T-helper 17 cell (primary cell): ENCODE measurements at places on chromosomes 7 and 10. TPM values are rescaled to one million over a fixed set of nuclear protein-coding genes. Genes with fewer than 3 reads are reported as not detected.

- no peaks in the 10 kb centered on the region for H3K36me3 ChIP-seq
- H3K4me1 ChIP-seq = no peaks in the 10 kb centered on the region
- H3K4me3 ChIP-seq = no peak overlapping the region
- no peak overlapping the region for H3K27ac ChIP-seq
Measured at GRCh38 chr7:31917256-31917655, 153.0 kb downstream of the PDE1C start.

GRCh38 chr10:99845837-99846382 is 63.5 kb downstream of the ABCC2 start:
- no peak overlapping the region for H3K27ac ChIP-seq
- peaks cover 2% of the 10 kb centered on the region for H3K36me3 ChIP-seq
- peaks cover 7% of the 10 kb centered on the region for H3K4me1 ChIP-seq
- H3K27me3 ChIP-seq = no peaks in the 10 kb centered on the region
- DNase-seq = peak; percentile 31

GRCh38 chr7:44058759-44059218 is 6.6 kb downstream of the PGAM2 start:
- H3K36me3 ChIP-seq = peaks cover 5% of the 10 kb centered on the region
- peaks cover 12% of the 10 kb centered on the region for H3K4me1 ChIP-seq
- peak overlapping the region; percentile 41 for H3K4me3 ChIP-seq
- H3K27me3 ChIP-seq = no peaks in the 10 kb centered on the region
- H3K27ac ChIP-seq = peak overlapping the region; percentile 27
- peak; percentile 5 for DNase-seq

- no peaks in the 10 kb centered on the region for H3K4me1 ChIP-seq
- no peaks in the 10 kb centered on the region for H3K36me3 ChIP-seq
- peaks cover 38% of the 10 kb centered on the region for H3K27me3 ChIP-seq
Measured at GRCh38 chr7:90430614-90431460, 27.6 kb downstream of the CLDN12 start.

DNA sequence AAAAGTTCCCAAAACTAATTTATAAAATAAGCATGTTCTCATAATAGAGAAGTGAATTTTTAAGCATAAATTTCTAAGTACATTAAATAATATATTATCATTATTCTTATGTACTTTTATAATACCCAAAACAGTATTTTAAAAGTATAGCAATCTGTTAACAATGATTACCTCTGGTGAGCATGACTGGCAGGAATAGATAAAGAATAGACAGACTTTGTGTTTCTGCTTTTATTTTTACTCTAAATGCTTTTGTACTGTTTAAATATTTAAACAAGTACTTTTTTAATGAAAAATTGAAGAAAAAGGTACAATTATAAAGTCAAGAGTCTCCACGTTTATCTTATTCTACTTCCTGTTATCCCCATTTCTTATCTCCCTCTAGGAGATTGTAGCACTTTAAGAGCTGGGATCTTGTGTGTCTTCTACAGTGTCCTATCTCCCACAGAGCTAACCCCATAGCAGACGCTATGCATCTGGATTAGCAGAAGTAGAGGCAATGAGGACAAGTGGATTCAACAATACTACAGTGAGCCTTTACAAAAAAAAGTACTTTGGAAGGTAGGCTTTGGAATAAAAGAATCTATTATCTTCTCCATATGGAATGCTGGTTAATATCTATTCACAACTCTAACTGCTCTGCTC is 42.9 kb downstream of the IDE start:
- no peak overlapping the region for H3K4me3 ChIP-seq
- H3K27me3 ChIP-seq = no peaks in the 10 kb centered on the region
- no peaks in the 10 kb centered on the region for H3K36me3 ChIP-seq
- no peak for DNase-seq
- H3K4me1 ChIP-seq = no peaks in the 10 kb centered on the region

- H3K4me1 ChIP-seq = no peaks in the 10 kb centered on the region
- H3K36me3 ChIP-seq = no peaks in the 10 kb centered on the region
- no peak overlapping the region for H3K4me3 ChIP-seq
- H3K27me3 ChIP-seq = peaks cover 10% of the 10 kb centered on the region
- no peak overlapping the region for H3K27ac ChIP-seq
- DNase-seq = no peak
Measured at GRCh38 chr10:16314259-16314658, 122.6 kb upstream of the PTER start.

DNA sequence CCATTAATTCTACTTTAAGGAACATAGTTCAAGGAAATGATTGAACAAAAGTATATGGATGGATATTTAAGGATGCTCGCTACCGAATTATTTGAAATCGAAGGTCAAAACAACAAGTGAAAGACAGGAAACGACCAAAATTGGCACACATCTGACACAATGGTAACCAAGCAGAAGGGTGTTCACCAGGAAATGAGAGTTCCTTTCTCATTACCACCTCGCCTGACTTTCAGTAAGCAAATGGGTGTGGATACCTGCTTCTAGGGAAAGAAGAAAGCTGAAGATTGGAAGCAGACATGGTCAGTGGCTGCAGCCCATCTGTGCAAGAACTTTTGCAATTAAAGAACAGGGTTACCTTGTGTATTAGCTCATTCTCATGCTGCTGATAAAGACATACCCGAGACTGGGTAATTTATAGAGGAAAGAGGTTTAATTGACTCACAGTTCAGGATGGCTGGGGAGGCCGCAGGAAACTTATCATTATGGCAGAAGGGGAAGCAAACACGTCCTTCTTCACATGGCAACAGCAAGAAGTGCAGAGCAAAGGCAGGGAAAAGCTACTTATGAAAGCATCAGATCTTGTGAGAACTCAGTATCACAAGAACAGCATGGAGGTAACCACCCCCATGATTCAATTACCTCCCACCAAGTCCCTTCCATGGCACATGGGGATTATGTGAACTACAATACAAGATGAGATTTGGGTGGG is 6.2 kb upstream of the TMEM273 start:
- H3K27ac ChIP-seq = peak overlapping the region; percentile 80
- H3K27me3 ChIP-seq = peaks cover 6% of the 10 kb centered on the region
- peaks cover 2% of the 10 kb centered on the region for H3K36me3 ChIP-seq
- peak overlapping the region; percentile 67 for H3K4me3 ChIP-seq
- no peak for DNase-seq

DNA sequence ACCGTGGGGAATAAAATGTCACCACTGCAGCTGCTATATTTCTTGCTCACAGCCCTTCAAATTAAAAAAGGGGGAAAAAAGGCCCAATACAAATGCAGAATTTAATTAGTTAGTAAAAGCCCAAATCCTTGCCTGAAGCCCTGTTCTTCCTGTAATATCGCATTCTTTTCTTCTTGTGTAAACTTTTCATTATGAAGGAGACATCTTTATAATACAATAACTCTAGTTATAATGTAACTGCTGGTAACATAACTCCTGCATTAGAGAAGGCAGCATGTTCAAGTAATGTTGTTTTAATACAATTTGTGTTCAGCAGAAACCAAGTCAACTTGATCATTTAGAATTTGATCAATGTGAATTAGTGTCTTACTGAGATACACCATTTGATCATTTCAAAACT is 250.9 kb downstream of the CHCHD3 start:
- H3K27ac ChIP-seq = no peak overlapping the region
- no peaks in the 10 kb centered on the region for H3K36me3 ChIP-seq
- H3K4me3 ChIP-seq = no peak overlapping the region
- no peaks in the 10 kb centered on the region for H3K27me3 ChIP-seq
- peaks cover 8% of the 10 kb centered on the region for H3K4me1 ChIP-seq

GRCh38 chr7:875051-875450 is 1.3 kb upstream of the GET4 start:
- H3K27ac ChIP-seq = no peak overlapping the region
- H3K27me3 ChIP-seq = no peaks in the 10 kb centered on the region
- H3K36me3 ChIP-seq = peaks cover 2% of the 10 kb centered on the region
- peaks cover 11% of the 10 kb centered on the region for H3K4me1 ChIP-seq
- no peak for DNase-seq

GRCh38 chr7:152899548-152900109 is 140.1 kb downstream of the ACTR3B start:
- no peak overlapping the region for H3K27ac ChIP-seq
- H3K36me3 ChIP-seq = no peaks in the 10 kb centered on the region
- no peak for DNase-seq
- no peak overlapping the region for H3K4me3 ChIP-seq

DNA sequence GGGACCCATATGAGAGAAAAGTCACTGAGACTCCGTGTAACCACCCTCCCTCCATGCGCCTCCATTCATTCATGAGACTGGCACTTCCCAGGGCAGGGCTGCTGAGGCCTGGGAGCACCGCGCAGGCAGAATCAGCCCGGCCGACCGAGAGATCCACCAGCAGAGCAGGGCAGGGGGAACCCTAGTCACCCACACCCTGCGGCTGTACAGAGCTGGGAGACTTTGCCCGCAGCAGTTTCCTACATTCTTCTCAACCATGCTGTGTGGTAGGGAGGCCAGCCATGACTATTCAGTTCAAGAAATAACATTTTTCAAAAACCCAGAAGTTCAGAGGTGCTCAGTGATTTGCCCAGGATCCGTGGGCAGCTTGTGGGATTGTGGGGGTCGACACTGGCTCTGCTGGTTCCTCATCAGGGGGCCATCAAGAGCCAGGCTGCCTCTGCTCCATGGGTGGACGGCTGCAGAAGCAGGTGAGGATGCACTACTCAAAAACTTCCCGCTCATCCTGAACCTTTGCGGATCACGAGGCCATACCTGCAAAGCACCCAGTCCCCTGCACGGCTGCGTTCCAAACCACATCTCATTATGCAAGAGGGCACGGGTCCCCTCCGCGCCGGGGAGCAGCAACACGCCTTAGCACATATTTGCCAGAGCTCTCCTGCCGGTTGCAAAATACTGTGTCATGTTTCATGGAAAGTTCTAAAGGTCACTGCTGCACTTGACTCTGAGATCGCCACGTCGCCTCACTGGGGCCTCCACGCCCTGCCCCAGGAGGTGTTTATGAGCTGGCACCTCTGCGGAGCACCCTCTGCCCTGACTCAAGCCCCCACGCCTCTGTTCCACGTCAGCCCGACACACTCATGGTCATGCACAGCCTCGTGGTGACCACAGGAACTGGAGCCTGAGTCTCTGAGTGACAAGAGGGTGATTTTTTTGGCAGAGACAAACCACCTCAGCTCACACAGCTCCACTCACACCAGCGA is 132.0 kb downstream of the PRKAG2 start:
- H3K36me3 ChIP-seq = no peaks in the 10 kb centered on the region
- DNase-seq = no peak
- H3K27ac ChIP-seq = no peak overlapping the region

DNA sequence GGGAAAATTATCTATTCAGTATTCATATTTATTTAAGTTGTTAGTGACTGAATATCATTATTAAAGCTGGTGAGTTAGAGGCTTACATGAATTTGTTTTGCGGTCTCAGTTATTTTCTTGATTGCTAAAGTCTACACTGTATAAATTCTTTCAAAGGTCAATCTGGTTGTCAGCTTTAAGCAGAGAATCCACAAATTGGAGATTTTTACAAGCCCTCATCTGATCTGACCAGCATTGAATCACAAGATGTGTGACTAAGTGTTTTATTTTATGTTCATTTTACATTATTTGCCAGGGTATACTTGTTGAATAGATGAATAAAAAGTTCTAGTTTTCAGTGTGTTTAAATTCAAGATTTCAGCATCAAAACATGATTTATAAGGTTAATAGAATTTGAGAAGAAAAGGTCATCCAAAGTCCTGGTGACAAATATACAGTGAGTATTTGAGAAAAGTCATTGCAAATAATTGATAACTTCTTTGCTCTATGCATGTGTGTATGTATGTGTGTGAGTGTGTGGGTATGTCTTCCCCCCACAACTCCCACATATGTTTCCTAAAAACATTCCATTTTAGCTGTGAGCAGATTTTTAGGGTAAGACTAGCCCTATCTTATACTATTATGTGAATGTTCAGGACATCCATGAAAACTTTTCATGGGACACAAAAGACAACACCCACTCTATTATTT is 4.4 kb downstream of the SEMA3A start:
- no peaks in the 10 kb centered on the region for H3K36me3 ChIP-seq
- H3K27ac ChIP-seq = no peak overlapping the region
- no peaks in the 10 kb centered on the region for H3K27me3 ChIP-seq
- DNase-seq = no peak

- no peak overlapping the region for H3K4me3 ChIP-seq
- H3K36me3 ChIP-seq = peaks cover 2% of the 10 kb centered on the region
- no peaks in the 10 kb centered on the region for H3K4me1 ChIP-seq
- no peak overlapping the region for H3K27ac ChIP-seq
- H3K27me3 ChIP-seq = peaks cover 32% of the 10 kb centered on the region
- DNase-seq = no peak
Measured at GRCh38 chr10:80271416-80271815, 18.0 kb downstream of the MAT1A start.

DNA sequence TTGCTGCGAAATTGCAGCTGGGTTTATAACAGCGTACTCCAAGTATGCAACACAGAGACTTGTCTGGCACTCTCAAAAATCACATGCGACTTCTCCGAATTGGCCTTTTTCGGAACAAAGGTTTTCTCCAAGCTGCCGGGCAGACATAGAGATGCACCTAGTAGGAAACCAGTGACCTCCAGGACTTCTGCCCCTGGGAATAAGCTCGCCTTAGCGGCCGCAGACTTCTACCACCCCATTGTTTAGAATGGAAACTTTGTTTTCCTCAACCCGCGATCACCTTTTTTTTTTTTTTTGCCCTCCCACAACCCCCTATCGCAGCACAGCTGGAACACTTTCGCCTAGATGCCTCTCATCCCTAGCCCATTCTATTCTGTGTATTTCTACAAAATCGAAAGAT is 4.9 kb upstream of the HOXA10 start:
- H3K27ac ChIP-seq = peak overlapping the region; percentile 72
- H3K27me3 ChIP-seq = peaks cover 72% of the 10 kb centered on the region
- H3K4me1 ChIP-seq = peaks cover 18% of the 10 kb centered on the region
- no peak for DNase-seq

DNA sequence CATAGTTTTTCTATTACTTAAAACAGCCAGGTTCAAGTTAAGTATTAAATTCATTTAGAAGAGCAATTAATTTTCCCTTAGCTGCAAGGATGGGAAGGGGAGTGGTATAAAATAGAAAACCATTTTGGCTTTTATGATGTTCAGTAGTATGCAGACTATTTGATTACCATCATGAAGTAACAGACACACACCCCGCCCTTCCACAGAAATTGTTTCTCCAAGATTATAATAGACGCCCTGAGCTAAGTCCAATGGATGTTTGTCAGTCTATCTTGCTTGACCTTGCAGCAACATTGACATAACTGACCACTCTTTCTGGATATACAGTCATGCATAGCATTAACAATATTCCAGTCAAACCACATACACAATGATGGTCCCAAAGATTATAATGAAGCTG is 42.3 kb downstream of the CPEB3 start:
- no peak for DNase-seq
- no peak overlapping the region for H3K27ac ChIP-seq

- H3K36me3 ChIP-seq = peaks cover 11% of the 10 kb centered on the region
- peaks cover 4% of the 10 kb centered on the region for H3K4me1 ChIP-seq
- H3K4me3 ChIP-seq = no peak overlapping the region
- no peak overlapping the region for H3K27ac ChIP-seq
- DNase-seq = no peak
Measured at GRCh38 chr10:30063099-30063498, 3.7 kb upstream of the JCAD start.

HMX3 gene
- total RNA-seq = 0.39 TPM

CFAP46 gene
- total RNA-seq = not detected

HYAL4 gene
- not detected for total RNA-seq

DLX5 gene
- not detected for total RNA-seq

LDB1 gene
- total RNA-seq = 112 TPM

SMURF1 gene
- total RNA-seq = 39.8 TPM

EPHB6 gene
- total RNA-seq = 52.3 TPM

HTR7 gene
- 0.23 TPM for total RNA-seq

FZD1 gene
- 0.13 TPM for total RNA-seq

GDF2 gene
- total RNA-seq = not detected

PRR15 gene
- total RNA-seq = not detected

OPALIN gene
- not detected for total RNA-seq

OR13A1 gene
- total RNA-seq = 0.10 TPM

MET gene
- total RNA-seq = not detected

TNKS2 gene
- total RNA-seq = 50.6 TPM

FGL2 gene
- total RNA-seq = 7.7 TPM

CHST3 gene
- total RNA-seq = not detected
